ENCODE measurements at places on chromosomes 1 and 21. TPM values are rescaled to one million over a fixed set of nuclear protein-coding genes. Genes with fewer than 3 reads are reported as not detected.

Gene KPRP
- total RNA-seq = not detected

DNA sequence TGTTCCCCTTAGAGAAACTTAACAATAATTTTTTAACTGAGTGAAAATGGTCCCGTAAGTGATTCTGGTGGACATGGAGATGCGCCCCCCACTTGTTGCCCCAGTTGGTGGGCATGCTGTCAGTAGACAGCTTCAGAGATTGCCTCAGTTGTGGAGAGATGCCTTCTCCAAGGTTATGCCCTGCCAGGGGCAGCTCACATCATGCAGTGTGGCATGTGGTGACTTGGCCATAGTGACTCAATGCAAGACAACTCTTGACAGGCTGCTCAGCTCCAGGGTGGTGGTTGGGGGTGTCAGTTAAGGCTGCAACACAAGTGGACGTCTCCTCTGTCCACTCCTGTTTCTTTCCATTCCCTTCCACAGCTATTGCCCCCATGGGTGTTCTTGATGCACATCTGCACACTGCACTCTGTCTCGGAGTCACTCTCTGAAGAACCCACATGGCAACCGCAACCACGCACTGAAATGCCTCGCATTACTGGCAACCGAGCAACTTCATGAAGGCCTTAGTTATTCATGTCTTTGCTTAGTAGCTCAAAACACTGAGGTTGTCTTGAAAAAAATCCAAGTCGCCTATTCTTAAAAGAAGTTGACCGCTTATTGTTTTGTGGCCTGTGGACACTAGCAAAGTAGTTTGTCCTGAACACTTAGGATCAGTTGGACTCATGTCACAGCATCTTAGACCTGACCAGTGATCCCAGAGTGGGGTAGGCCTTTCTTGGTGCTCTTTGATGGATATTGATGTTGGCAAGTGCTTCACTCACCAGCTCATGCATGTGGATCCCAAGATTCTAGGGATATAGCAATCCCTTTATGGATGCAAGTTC is 54.8 kb upstream of the USP1 start:
- no peak for DNase-seq

DNA sequence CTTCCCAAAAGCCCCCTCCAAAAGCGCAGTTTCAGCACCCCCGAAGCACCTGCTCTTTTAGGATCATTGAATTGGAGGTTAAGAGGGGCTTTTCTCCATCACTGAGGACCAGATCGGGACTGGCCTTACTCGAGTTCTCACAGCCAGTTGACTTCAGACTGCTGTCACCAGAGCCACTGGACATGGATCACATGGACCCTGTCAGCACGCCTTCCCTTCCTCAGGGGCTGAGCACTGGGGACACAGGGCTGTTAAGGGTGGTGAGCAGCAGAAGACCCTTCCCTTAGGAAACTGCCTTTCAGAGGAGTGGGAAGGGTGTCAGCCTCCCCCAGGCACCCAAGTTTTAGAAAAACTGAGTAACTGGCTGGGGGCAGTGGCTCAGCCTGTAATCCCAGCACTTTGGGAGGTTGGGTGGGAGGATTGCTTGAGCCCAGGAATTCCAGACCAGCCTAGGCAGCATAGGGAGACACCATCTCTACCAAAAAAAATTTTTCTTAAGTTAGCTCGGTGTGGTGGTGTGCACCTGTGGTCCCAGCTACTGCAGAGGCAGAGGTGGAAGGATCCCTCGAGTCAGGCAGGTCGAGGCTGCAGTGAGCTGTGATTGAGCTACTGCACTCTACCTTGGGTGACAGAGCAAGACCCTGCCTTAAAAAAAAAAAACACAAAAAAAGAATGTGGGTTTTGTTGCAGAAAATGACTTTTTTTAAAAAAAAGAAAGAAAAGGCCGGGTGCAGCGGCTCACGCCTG is 584 bp upstream of the FGR start:
- DNase-seq = no peak

- no peak for DNase-seq
Measured at GRCh38 chr1:175720023-175720422, 23.4 kb downstream of the TNR start.

All from chondrocyte (in vitro differentiated cells).